NCI-H1092 (cell line): ENCODE measurements at places on chromosomes 1 and 21.

- DNase-seq = no peak
Measured at GRCh38 chr1:3948344-3948743, 48.3 kb upstream of the C1orf174 start.

DNA sequence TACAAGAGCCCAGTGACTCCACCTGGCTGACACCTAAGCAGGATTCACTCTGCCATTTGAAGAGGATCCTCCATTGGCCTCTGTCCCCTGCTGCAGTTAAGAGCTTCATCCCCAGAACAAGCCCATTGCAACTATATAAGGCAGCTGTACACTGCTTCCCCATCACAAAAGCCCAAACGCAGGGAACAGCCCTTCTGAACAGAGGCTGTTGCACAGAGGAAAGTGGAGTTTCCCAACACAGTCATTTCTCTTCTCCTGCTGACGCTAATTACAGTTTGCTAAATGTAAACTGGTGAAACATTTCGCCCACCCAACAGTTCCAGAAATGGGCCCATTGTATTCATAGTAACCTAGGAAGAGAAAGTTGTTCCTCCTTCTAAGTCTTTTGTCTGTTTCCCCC, 455.8 kb upstream of the DAB1 start:
- DNase-seq = no peak

DNA sequence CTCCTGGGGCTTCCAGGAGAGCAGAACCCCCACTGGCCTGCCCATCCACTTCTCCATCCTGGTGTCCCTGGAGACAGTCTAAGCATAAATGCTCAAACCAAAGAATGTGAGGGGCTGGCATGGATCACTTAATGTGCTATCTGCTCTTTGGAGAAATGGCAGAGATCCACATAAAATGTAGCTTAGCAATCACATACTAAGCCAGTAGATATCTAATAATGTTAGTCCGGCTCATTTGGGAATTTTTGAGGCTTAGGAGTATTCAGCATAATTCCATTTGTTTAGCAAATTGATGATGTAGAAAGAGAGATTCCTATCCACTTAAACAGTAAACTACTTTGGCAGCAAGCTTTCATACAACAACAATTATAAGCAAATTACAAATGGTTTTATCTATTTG, 90.7 kb downstream of the TENT5C start:
- no peak for DNase-seq

GRCh38 chr1:194707074-194707473, 1520.7 kb upstream of the B3GALT2 start:
- DNase-seq = no peak

DNA sequence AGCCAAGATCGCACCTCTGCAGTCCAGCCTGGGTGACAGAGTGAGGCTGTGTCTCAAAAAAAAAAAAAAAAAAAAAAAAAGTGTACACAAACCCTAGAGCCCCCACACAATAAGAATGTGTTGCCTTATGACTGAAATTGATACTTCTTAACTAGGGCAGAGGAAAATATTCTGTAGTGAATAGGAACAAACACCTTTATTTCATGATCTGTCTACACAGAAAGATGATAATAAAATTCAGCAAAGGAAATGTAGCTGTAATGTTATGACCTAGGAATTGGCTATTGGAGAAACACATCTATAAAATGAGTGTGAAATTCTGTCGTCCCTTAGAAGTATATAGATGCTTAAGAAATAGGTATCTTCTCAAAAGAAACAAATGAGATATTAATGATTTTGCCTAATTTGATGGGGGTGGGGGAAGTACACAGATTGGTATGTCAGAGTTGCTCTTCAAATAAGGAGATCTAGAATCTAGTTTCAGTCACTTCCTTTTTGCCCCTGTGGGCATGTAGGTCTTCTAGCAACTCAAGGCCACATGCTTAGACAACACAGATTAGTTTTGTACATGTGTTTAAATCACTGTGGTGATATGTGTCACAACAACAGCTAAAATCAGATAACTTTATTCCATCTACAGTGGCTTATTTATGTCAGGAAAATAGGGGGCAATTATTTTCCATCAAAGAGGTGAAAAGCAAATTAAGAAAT, 10.7 kb upstream of the GPR25 start:
- no peak for DNase-seq

GRCh38 chr1:11272832-11273594, at the start of gene UBIAD1:
Gene UBIAD1, plus strand, starts transcription at chr1:11273198. Its CDS starts 334 bp downstream, at chr1:11273532.
- DNase-seq = peak; percentile 88

DNA sequence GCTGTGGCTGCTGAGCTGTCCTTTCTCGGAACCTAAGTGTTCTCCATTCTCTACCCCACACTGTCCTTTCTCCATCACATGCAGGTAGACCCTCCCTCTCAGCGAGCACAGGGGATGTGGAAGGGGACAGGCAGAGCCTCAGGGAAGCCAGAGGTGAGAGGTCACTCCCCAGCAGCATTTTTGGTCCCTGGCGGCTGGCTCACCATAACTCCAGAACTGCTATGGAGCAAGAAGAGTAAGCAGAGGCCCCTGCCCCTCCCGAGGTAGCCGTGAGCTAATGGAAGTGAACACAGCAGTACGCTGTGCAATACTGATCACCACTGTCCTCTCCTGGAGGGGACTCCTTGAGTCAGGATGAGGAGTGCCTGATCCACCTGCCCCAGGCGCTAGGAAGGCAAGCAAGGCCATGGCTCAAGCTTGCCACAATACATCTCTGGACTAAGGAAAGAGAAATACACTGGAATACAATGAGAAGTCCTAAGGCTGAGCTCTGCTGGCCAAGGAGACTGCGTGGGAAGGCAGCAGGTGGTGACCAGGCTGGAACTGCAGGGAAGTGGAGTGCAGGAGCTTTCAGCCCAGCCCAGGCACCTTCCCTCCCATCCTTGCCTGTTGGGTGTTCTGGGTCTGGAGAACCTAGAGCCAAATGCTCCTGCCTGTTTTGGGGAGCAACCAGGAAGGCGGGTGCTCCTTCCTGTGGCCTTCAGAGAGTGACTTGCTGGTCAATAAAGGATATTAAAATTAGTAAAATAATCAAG, 96.2 kb downstream of the LAMC2 start:
- DNase-seq = no peak

- DNase-seq = no peak
Measured at GRCh38 chr1:109668123-109668775, 392 bp downstream of the GSTM2 start.

DNA sequence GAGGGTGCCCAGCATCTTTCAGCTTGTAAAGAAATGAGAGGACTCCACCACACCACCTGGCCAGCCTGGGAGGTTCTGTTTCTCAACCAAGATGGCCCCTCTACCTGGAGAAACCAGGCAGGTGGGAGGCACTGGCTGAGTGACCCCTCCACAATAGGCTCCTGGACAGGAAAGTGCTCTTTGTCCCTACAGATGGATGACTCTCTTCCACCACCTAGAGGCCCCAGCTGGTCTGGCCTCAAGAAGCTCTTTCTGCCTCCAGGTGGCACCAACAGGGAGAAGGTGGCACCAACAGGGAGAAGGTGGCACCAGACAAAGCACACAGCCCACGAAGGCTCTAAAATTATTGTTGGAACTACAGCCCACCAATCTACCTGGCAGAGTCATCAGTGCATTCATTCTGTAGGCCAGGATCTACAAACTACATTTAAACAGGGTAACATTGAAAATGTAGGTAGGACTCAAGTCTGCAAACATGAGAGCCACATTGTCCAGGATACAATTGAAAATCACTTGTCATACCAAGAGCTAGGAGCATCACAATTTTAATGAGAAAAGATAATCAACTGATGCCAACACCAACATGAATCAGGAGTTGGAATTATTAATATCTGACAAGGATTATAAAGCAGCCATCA, 14.4 kb downstream of the TMPRSS3 start:
- DNase-seq = peak; percentile 74

GRCh38 chr1:101191049-101191448, 45.8 kb upstream of the S1PR1 start:
- DNase-seq = no peak

GRCh38 chr21:36218691-36219090, 62.1 kb downstream of the DOP1B start:
- DNase-seq = no peak

GRCh38 chr1:54464477-54465146, 58.4 kb upstream of the SSBP3 start:
- no peak for DNase-seq

DNA sequence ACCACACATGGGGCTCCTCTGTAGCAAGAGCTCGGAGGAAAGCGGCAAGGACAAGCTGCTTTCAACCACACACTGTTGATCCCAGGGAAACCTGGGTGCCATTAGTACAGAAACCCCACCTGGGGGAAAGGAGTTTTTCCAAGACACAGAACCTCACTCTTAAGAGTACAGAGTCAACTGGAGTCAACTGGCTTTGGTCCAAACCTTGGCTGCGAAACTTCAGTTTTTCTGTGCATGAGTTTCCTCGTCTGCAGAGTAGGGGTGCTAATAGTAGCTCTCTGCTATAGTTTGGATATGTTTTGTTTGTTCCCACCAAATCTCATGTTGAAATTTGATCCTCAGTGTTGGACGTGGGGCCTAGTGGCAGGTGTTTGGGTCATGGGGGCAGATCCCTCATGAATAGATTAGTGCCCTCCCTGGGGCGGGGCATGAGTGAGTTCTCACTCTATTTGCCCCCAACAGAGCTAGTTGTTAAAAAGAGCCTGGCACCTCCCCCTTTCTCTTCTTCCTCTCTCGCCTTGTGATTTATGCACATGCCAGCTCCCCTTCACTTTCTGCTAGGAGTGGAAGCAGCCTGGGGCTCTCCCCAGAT, 161.1 kb downstream of the PIGK start:
- DNase-seq = no peak

GRCh38 chr1:46171351-46171750, 3.5 kb upstream of the TSPAN1 start:
- DNase-seq = no peak

DNA sequence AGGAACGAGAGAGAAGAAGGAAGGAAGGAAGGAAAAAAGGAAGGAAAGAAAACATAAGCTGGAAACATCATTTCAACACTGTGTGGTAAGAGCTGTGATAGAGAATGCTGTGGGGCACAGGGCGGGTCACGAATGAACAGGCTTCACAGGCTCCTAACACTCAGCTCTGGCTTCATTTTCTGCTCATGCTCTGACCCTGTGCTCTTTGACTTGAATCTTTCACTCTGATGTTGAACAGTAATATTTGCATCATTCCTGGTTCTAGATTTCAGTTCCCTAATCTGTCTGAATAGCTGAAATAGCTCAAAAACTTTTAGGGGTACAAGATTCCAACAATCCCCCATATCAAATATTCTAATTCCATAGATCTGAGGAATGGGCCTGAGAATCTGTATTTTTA, 207.3 kb downstream of the LHX8 start:
- DNase-seq = no peak

DNA sequence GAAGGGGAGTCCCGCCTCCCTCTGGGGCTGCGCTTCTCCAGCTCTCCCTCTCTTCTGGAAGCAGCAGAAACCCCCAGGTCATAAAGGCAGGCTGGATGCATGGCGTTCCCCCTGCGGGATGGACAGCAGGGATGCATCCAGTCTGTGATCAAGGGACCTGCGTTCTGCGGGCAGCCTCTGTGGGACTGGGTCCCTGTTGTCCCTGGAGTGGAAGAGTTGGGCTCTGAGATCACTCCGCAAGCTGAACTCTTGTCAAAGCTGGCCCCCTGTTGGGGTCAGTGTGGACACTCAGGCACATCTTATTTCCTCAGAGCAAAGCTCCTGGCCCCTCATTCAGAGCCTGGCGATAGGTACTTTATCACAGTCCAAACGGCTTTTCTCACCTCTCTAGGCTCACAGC, 341.2 kb downstream of the PTPRU start:
- DNase-seq = no peak

- no peak for DNase-seq
Measured at GRCh38 chr1:33460144-33460543, 12.3 kb upstream of the ZSCAN20 start.

DNA sequence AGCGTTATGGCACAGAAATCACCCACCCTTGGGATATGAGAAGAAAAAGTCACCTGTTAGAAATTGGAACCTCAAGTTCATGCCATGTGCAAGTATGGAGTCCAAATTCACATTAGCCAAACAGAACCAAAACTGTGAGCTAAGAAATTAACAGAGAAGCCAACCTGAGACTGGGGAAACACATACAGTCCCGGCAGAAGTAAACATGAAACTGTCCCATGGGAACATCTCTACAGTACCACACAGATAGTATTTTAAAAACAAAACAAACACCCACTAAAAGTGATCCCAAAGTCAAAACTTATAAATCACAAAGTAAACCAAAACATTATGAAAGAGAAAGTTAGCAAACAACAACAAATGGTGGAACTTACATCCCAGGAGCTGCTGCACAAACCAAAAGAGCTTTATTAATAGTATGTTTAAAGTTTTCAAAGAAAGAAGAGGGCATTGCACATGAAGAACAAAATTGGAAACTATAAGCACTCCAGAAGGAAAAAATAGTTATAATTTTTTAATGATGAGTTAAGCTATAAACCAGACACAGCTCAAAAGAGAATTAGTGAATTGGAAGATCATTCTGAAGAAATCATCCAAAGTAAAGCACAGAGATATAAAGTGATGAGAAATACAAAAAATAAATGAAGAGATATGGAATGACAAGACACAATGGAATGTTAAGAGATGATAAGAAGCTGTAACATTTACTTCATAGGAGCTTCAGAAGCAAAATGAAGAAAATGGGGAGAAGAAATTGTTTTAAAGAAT, 83.5 kb upstream of the COA6 start:
- no peak for DNase-seq

- no peak for DNase-seq
Measured at GRCh38 chr1:69511426-69512192, 56.1 kb upstream of the LRRC7 start.

- no peak for DNase-seq
Measured at GRCh38 chr1:77413541-77414335, 131.9 kb downstream of the AK5 start.

GRCh38 chr21:45954261-45954660, 27.3 kb upstream of the COL6A1 start:
- DNase-seq = no peak

DNA sequence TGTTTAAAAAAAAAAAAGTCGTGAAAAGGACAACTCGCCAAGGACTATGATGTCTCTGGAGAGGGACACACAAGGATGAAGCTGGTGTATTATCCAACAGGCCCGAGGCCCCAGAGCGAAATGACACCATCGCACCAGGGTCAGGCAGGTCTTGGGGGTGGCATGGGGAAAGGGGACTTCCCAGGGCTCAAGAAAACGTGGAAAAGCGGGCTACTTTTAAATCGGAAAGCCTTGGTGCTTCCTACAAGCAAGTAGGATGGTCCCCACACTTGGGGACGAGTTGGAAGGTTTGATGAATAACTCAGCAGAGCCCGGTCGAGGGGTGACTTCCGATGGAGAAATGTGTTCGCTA, 505 bp upstream of the GNPAT start:
- no peak for DNase-seq
